MCF 10A (cell line): ENCODE measurements at places on chromosomes 13 and 19.

DNA sequence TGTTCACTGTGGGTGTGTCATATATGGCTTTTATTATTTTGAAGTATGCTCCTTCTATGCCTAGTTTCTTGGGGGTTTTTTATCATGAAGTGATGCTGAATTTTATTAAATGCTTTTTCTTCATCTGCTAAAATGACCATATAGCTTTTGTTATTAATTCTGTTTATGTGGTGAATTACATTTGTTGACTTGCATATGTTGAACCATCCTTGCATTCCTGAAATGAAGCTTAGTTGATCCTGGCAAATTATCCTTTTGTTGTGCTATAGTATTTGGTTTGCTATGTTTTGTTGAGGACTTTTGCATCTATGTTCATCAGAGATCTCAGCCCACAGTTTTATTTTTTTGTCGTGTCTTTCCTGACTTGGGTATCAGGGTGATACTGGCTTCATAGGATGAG is 12.1 kb downstream of the GPC6 start:
- no peaks in the 10 kb centered on the region for H3K27me3 ChIP-seq
- no peak for DNase-seq
- H3K36me3 ChIP-seq, result no peaks in the 10 kb centered on the region
- H3K27ac ChIP-seq, result no peak overlapping the region

DNA sequence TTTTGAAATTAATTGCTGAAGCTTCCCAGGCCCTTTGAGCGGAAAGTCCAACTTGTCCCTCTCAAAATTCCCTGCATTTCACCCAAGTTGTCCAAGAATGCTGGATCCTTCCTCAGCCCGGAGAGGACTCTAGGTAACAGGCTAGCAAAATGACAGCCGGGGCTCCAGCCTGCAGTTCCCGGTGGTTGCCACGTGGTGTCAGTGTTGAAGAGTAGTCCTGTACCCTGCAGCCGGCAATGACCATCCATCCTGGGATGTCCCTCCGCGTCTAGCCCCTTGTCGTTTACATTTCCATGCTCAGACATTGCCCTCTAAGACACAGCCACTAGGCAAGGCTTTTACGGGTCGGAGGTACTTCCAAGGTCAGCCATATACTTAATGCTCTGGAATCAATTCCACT is 31.4 kb upstream of the MTIF3 start:
- peak; percentile 46 for DNase-seq
- H3K27ac ChIP-seq, result no peak overlapping the region
- peaks cover 10% of the 10 kb centered on the region for H3K4me1 ChIP-seq
- no peaks in the 10 kb centered on the region for H3K27me3 ChIP-seq
- H3K36me3 ChIP-seq, result no peaks in the 10 kb centered on the region

DNA sequence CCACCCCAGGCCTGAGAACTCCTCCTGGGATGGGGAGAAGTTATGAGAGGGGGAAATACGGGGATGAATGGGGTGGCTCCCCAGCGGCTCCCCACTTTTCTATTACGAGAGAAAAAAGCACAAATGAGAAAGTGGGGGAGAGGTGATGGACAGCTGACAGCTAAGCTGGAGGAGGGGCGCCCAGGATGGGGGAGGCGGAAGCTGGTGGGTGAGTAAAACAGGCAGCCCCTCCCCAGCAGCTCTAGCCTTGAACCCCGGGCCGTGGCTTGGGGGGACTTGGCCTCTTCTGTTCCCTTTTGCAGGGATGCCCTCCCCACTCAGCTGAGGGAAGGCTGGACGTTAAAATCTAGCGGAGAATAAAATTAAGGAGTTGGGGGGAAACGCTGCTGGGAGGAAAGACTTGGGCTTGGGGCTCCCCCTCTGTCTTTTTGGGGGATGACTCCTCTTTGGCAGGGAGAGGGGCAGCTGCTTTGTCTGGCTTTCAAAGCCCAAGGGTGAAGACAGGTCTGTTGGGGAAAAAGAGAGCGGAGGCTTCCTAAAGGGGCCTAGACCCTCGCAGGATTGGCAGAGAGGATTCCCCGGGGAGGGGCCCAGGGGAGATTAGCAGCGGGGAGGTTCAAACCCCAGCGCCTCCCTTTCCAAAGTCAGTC is 1.4 kb upstream of the SAMD1 start:
- peak overlapping the region; percentile 78 for H3K4me3 ChIP-seq
- no peaks in the 10 kb centered on the region for H3K27me3 ChIP-seq
- H3K4me1 ChIP-seq, result peaks cover 12% of the 10 kb centered on the region
- H3K36me3 ChIP-seq, result peaks cover 27% of the 10 kb centered on the region
- DNase-seq, result no peak

DNA sequence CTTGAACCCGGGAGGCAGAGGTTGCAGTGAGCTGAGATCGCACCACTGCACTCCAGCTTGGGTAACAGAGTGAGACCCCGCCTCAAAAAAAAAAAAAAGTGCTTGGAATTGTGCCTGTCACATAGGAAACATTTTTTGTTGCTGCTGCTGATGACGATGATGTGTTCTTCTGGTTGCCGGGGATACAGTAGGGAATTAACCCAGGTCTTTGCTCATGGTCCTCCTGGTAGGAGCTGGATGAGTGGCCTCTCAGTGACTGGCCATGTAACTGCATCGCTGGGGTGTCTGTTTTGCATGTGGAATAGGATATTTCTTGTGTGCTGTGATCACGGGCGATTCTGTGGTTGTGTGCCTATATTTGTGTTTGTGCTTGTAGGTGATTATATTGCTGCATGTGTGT is 4.7 kb upstream of the CNFN start:
- H3K27ac ChIP-seq, result no peak overlapping the region
- peaks cover 10% of the 10 kb centered on the region for H3K36me3 ChIP-seq
- no peak overlapping the region for H3K4me3 ChIP-seq
- DNase-seq, result no peak

DNA sequence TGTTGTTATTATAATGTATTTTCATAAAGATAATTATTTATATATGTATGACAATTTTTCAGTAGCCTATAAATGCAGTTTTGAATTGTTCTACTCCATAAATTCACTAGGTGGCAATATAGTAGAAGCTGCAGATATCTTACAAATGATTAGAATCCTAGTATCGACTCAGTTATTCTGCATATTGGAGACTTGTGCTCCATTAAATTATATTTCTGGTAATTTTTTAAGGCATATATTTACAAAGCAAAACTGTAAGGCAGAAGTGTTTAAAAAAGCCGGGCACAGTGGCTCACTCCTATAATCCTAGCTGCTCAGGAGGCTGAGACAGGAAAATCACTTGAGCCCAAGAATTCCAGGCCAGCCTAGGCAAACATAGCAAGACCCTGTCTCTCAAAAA is 58.7 kb downstream of the DPY19L3 start:
- no peaks in the 10 kb centered on the region for H3K4me1 ChIP-seq
- H3K27me3 ChIP-seq, result no peaks in the 10 kb centered on the region
- peak; percentile 25 for DNase-seq
- H3K4me3 ChIP-seq, result no peak overlapping the region

- peaks cover 6% of the 10 kb centered on the region for H3K4me1 ChIP-seq
- peaks cover 6% of the 10 kb centered on the region for H3K36me3 ChIP-seq
- peak; percentile 93 for DNase-seq
- peaks cover 21% of the 10 kb centered on the region for H3K27me3 ChIP-seq
- no peak overlapping the region for H3K27ac ChIP-seq
- H3K4me3 ChIP-seq, result peak overlapping the region; percentile 64
Observed at GRCh38 chr19:50657712-50658440, 8.6 kb downstream of the C19orf81 start.

DNA sequence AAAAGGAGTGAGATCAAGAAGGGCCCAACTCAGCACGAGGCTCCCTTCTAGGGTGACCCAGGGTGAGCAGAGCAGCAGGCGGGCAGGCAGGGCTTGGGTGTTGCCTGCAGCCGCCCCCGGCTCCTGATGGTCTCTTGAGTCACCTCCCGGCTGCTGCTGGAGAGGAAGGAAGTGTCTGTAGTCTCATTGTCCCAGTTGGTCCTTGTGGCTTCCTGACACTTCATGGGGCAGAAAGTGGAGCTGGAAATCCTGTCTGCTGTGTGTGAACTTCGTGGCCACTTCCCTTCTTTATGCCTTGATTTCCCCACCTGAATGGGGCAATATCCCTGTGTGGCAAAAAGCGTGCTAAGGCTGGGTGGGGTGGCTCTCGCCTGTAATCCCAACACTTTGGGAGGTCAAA is 2.5 kb downstream of the MAP1S start:
- DNase-seq, result peak; percentile 25
- peaks cover 34% of the 10 kb centered on the region for H3K36me3 ChIP-seq
- no peak overlapping the region for H3K27ac ChIP-seq
- no peaks in the 10 kb centered on the region for H3K27me3 ChIP-seq
- peak overlapping the region; percentile 78 for H3K4me3 ChIP-seq
- peaks cover 26% of the 10 kb centered on the region for H3K4me1 ChIP-seq

- H3K4me3 ChIP-seq, result no peak overlapping the region
- no peak for DNase-seq
- H3K36me3 ChIP-seq, result peaks cover 59% of the 10 kb centered on the region
- peaks cover 18% of the 10 kb centered on the region for H3K4me1 ChIP-seq
- H3K27me3 ChIP-seq, result no peaks in the 10 kb centered on the region
Observed at GRCh38 chr19:47352095-47352494, 3.0 kb downstream of the DHX34 start.

DNA sequence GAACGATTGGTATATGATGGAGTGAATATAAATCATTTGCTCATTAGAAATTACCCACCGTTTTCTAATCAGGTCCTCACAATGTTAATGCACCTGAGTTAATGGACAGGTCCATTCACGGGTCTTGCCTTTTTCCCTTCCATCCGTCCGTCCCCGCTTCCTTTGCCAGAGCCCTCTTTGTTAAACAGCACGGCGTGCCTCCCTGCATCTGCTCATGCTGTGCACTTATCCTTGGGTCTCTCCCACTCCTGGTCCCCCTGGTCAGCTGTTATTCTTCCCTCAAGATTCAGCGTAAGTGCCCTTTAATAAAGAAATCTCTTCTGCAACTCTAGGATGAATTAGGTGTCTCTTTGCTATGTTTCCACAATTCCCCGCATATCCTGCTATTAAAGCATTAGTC is 324.5 kb downstream of the DNAJC15 start:
- no peaks in the 10 kb centered on the region for H3K27me3 ChIP-seq
- DNase-seq, result no peak
- H3K4me3 ChIP-seq, result no peak overlapping the region
- H3K27ac ChIP-seq, result no peak overlapping the region

DNA sequence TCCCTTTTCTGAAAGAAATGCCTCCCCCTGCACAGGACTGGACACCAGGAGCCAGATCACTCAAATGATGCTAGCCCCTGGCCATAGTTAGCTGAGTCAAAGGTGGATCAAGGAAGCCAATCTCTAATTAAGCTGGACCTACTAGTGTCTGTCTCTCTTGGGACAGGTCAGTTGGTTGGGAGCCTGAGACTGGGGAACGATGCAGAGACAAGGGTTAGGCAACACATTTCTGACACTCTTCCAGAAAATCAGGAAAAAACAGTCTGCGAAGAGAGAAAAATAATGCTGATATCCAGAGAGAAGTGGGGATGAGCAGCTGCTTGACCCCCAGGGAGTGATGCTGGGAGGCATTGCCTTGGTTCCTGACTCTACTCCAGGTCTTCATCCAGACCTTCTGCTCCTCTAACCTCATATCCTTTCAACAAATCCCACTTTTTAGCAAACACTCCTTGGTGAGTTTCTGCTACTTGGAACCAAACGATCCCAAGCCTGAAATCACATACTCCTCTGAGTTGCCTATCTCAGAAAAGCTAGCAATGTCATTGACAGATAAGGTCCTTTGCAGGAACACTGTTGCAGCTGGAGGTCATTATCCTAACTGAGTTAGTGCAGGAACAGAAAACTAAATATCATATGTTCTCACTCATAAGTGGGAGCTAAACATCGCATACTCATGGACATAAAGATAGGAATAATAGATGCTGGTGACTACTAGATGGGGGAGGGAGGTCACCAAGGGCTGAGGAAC is 369.7 kb downstream of the COG6 start:
- no peak overlapping the region for H3K4me3 ChIP-seq
- H3K4me1 ChIP-seq, result peaks cover 18% of the 10 kb centered on the region
- H3K36me3 ChIP-seq, result no peaks in the 10 kb centered on the region

- no peaks in the 10 kb centered on the region for H3K27me3 ChIP-seq
- no peak overlapping the region for H3K27ac ChIP-seq
- no peak overlapping the region for H3K4me3 ChIP-seq
- H3K4me1 ChIP-seq, result no peaks in the 10 kb centered on the region
- DNase-seq, result no peak
- no peaks in the 10 kb centered on the region for H3K36me3 ChIP-seq
Observed at GRCh38 chr13:105353654-105354053, 1181.8 kb downstream of the EFNB2 start.
